Activated CD4-positive, alpha-beta T cell treated with anti-CD3 and anti-CD28 coated beads for 4 hours (primary cell): ENCODE measurements at places on chromosomes 7 and 10.
A peak's percentile ranks its signal among the peaks of the same experiment; 100 is the strongest.

DNA sequence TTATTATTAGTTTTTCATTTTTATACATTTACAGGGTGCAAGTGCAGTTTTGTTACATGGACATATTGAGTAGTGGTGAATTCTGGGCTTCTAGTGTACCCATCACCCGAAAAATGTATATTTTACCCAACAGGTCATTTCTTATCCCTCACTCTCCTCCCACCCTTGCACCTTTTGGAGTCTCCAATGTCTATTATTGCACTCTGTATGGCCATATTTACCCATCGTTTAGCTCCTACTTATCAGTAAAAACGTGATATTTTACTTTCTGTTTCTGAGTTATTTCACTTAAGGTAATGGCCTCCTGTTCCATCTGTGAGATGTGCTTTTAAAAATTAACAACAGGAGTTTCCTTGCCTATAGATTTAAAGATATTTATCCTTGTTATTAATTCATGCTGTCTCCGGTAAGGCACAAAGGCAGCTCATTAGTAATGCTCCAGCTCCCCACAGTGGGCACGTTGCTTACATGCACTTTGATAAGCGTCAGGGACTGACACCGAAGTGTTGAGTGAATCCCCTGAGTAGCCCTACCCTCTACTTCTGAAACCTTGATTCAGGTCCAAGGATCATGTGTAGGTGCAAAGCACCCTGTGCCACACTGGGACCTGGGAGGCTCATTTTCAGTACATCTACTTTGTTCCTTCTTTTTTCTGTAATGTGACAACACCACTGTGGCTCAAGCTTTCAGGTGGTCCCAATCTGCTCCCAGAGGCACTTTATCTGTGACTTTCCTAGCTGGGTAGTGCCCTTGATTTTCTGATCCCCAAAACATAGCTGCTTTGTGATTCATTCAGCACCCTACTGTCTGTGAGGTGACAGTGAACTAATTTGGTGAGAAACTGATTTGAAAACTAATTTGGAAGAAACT lies 27.3 kb downstream of the HYAL4 start:
- peak; percentile 17 for DNase-seq

GRCh38 chr7:132537456-132538145 lies 38.7 kb downstream of the PLXNA4 start:
- DNase-seq: no peak

GRCh38 chr10:113226399-113226798 lies 276.4 kb downstream of the TCF7L2 start:
- DNase-seq: no peak

GRCh38 chr7:39383136-39383535 lies 183.1 kb upstream of the YAE1 start:
- DNase-seq: no peak

- DNase-seq: no peak
Observed at GRCh38 chr10:73774637-73775036, 7.2 kb upstream of the CHCHD1 start.

- DNase-seq: no peak
Observed at GRCh38 chr7:153590136-153590535, 462.1 kb upstream of the DPP6 start.

- DNase-seq: no peak
Observed at GRCh38 chr10:72663971-72664370, 28.0 kb upstream of the MCU start.

GRCh38 chr7:115558161-115558560 lies 472.4 kb downstream of the TFEC start:
- DNase-seq: no peak

GRCh38 chr10:71632200-71632820 lies 87.3 kb downstream of the C10orf105 start:
- DNase-seq: no peak

GRCh38 chr7:154781369-154782303 lies 221.3 kb downstream of the PAXIP1 start:
- no peak for DNase-seq

DNA sequence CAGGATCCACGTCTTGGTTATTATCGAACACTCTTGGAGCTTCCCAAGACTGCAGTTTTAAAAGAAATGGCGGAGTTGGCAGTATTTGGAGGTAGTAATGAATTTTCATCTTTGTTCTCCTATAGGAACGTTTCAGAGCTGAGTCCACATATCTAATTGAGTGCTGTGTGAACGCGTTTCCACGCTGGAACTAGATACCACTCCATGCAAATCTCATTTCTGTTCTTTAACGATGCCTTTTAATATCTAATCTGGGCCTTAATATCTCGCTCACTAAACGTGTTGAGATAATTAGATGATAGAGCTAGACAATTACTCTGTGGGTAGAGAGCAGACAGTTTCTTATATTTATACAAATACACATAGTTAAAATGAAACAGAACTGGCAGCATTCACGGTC lies 523.6 kb downstream of the DNAJB6 start:
- no peak for DNase-seq

DNA sequence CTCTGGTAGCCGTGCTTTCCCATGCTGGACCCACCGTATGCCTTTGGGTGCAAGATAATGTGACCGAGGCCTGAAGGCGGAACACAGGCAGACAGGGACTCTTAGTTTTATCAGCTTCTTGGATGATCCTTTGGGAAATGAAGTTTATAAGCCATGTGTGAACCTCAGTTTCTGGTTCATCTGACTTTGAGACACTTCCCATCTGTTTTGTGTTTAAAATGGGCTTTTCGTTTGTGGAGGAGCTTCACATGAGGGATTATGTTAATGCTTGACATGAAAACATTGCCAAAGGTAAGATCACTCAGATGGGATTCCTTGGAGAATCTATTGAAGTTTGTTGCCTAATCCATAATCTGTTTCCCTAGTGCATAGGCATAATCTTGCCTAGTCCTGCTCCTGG lies 249.8 kb upstream of the LYZL1 start:
- DNase-seq: no peak

DNA sequence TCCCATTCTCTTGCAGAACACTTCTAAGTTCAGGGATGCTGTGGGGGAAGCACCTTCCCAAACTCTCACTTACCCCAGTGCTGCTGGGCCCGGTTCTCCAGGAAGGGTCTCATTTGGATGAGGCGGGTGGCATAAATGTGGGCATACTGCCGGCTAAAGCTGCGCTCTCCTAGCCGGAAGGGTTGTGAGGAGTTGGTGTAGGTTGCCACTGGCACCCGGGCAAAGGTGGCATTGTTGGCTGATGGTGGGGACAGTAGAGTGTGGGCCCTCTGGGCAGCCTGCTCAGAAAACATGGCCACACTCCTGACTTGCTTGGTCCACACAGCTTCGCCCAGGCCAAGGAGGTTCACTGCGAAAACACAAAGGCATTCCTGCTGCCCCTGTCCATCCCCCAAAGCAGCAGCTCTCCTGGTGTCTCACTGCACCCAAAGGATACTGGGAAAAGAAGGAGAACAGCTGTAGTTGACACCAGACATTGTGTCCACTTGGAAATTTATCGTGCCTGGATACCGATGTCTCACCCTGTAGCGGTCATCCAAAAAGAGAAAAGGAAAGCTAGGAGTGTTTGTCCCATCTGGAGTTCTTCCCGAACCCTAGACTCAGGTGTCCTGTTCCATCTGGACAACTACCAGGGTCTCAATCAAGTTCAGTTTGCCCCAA lies 1.5 kb downstream of the POLD2 start:
- no peak for DNase-seq

GRCh38 chr7:107661081-107661864 lies 645 bp downstream of the SLC26A4 start:
- peak; percentile 20 for DNase-seq

- no peak for DNase-seq
Observed at GRCh38 chr7:2939193-2939885, 95.2 kb upstream of the GNA12 start.

DNA sequence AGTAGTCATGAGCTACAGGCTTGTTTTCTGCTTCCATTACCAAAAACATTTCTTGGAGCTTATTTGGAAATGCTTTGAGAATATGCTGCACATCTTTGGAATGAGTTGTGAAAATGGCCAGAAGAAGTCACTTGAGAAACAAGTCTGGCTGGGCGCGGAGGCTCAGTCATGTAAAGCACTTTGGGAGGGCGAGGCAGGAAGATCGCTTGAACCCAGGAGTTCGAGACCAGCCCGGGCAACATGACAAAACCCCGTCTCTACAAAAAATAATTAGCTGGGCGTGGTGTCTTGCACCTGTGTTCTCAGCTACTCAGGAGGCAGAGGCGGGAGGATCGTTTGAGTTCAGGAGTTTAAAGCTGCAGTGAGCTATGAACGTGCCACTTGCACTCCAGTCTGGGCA lies 882 bp upstream of the CHCHD1 start:
- no peak for DNase-seq

- DNase-seq: no peak
Observed at GRCh38 chr10:31961277-31962074, 32.8 kb upstream of the ARHGAP12 start.

DNA sequence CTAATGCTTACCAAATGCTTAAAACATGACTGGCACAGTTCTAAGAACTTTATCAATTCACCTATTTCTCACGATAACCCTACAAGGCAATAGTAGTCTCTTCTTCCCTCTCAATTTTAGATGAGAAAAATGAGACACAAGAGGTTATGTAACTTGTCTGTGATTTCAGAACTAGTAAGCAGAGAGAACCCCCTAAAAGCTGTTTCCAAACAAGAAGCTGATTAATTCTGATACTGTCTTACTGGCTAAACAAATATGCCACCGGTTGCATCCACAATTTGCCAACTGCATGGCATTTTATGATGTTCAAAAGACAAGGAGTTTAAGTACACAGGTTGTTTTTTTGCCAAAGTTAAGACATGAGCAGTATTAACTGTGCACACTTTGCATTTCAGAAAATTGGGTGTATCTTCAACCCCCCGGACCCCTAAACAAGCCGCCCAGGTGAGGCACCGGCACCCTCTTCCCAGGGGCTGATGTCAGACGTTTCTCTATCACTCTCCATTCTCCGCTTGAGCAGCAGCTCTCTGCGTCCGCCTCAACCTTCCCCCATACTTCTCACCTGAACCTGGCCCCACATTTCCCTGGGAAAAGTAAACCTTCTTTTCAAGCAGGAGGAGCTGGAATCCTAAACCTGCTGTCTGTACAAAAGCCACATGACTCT lies 21.7 kb downstream of the RSU1 start:
- no peak for DNase-seq
